ENCODE measurements at places on chromosomes 5 and 9.

DNA sequence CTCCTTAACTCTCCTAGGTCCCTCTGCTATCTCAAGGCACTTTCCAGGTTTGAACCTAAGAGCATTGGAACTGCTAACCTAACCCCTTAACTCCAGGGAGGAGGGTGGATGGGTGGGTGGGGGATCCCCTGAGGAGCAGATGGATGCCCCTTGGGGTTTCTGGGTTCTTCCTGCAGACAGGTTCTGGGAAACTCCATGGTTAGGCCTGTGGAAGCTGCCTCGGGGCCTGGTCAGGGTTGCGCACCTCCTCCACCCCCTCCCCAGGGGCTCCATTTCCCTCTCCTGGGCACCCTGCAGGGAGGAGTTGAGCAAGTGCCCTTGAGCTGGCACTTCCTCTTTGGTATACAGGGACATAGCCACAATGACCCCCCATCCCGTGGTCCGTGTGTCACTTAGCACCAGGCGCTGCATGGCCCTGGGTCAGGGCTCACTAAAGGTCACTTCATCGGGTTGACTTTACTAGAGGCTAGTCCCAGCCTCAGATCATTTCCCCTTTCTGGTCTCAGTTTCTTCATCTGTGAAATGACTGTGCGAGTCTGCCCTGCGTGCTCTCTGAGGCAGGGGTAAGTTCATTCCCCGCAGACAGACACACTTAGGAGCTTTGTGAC is 16.0 kb downstream of the CXXC5 start:
- DNase-seq = no peak

GRCh38 chr5:643811-644271 is 31.7 kb downstream of the CEP72 start:
- DNase-seq = no peak

DNA sequence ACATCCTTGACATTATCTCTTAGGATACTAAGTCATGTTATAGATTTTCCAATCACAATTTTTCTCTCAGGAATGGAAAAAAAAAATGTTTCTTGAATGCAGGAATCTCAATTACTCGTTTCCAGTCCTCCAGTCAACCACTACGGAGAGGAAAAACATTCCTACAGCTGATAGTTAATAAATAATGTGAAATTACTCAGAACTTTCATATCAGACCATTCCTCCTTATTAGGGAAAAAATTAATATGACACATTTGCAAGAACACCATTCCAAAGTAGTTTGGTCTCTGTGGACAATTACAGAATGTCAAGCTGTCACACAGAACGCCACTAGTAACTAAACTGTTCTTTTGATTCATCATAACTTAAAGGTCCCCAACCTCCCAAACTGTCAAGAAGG is 31.5 kb downstream of the MED27 start:
- no peak for DNase-seq

DNA sequence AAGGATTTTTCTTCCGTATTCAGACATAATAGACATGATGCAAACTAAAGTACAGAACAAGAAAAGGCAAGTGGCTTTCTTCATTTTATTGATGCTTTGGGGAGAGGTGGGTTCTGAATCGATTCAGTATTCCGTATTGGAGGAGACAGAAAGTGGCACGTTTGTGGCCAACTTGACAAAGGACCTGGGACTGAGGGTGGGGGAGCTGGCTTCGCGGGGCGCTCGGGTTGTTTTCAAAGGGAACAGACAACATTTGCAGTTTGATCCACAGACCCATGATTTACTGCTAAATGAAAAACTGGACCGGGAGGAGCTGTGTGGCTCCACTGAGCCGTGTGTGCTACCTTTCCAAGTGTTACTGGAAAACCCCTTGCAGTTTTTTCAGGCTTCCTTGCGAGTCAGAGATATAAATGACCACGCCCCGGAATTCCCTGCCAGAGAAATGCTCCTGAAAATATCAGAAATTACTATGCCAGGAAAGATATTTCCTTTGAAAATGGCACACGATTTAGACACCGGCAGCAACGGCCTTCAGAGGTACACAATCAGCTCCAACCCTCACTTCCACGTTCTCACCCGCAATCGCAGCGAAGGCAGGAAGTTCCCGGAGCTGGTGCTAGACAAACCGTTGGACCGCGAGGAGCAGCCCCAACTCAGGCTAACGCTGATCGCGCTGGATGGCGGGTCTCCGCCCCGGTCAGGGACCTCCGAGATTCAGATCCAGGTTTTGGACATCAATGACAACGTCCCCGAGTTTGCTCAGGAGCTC is 551 bp downstream of the PCDHB6 start:
- DNase-seq = no peak

- no peak for DNase-seq
Measured at GRCh38 chr5:139397921-139398320, 3.0 kb upstream of the PROB1 start.

- DNase-seq = no peak
Measured at GRCh38 chr9:96187151-96187555, 114.8 kb downstream of the HSD17B3 start.

- DNase-seq = no peak
Measured at GRCh38 chr9:134496413-134497282, 145.0 kb upstream of the COL5A1 start.

DNA sequence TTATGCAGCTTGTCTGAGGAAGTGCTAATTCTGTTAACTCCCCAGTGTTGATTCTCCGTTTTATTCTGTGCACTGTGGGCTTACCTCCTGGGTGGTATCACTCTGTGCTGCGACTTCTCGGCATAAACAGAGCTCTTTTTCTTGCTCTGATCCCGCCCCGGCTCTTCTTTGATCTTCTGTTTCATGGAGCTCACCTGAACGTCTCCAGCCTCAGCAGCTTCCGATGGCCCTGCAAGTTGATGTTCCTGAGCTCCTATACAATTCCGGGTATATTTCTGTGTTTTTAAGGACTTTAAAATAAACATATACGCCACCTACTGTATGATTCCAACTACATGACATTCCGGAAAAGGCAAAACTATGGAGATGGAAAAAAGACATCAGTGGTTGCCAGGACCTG is 110.8 kb downstream of the TENT4A start:
- no peak for DNase-seq

- no peak for DNase-seq
Measured at GRCh38 chr5:79582186-79582585, 30.1 kb upstream of the TENT2 start.

DNA sequence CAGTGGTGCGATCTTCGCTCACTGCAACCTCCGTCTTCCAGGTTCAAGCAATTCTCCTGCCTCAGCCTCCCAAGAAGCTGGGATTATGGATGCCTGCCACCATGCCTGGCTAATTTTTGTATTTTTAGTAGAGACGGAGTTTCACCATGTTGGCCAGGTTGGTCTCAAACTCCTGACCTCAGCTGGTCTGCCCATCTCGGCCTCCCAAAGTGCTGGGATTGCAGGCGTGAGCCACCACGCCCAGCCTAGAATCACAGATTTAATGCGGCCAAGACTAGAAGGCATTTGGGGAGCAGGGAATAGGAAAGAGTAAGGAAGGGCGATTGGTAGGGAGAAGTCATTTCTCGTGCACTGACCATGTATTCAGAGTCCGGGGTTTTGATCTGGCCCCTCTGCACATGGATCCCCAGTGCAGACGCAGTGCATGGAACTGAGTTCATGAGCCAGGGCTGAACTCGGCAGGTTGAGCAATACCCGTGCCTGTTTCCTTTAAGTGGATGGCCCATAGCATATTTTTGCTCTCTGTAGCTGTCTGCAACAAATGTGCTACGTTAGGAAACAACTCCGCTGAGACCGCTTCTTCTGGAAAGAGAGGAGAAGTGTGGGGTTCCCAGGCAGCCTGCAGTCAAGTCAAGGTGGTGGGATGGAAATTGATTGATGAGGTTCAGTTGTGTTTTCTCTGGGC is 3.4 kb upstream of the HMCN2 start:
- no peak for DNase-seq

DNA sequence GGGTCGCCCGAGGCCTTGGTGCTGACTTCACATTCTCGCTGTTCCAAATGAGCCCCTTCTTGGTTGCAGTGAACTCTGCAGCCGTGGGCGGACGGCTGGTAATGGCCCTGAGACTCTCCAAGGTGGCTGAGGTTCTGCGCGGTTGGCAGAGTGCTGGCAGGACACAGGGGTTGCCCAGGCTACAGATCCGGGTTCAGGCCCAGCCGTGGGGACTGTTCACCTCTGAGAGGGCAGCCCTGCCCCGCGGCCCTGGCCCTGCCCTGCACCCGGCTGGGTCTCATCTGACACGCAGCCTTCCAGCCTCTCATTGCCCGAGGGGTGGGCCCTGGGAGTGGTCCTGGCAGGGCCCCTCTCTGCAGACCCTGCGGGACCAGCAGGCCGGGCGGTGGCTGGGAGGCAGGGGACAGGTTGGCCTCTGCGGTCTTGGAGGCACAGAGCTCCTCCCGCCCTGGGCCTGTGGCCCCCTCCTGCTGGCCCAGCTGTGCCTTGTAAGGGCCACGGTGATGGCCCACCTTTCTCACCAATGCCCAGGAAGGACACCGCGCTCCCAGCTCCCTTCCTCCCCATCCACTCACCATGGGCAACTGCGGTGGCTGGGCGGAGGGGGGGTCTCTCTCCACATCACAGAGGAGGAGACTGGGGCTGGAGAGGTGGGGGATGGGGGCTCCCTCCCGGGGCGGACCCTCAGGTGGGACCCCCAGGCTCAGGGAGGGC is 51.6 kb downstream of the AHRR start:
- DNase-seq = no peak

DNA sequence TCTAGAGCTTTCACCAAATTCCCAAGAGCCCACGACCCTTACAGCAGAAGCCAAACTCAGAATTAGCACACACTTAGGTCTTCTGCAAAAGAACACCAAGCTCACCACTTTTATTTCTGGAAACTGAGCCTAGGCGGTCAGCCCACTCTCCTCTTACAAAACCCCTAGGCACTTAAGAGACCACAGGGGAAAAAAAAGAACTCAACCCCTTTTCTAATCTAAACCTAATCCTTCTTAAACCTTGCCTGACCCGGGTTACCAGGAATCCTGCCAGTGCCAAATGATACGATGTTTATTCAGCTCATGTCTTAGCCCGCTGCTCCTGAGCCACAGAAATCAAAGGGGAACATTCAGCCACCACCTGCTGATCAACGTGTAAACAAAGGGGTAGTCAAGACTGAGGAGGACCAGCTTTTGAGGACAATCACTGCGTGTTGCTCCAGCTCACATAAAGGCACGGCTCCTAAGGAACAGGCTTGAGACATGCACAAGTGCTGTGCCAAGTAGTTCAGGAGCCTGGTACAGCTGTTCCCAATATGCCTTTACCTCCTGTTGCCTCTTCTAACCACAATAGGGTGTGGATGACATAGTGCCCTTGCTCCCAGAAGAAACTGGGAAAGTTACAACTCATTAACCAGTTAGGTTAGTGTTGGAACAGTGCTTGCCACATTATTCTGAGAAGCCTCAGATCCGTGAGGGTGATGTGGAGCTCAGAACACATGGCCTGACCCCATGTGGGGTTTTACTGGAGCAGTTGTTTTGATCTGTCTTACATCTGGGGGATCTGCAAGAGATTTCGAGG is 49.3 kb downstream of the ZFAND5 start:
- DNase-seq = no peak

GRCh38 chr5:151005950-151006576 is 14.3 kb upstream of the GPX3 start:
- DNase-seq = no peak

- DNase-seq = no peak
Measured at GRCh38 chr5:1270426-1270825, 24.4 kb downstream of the TERT start.

DNA sequence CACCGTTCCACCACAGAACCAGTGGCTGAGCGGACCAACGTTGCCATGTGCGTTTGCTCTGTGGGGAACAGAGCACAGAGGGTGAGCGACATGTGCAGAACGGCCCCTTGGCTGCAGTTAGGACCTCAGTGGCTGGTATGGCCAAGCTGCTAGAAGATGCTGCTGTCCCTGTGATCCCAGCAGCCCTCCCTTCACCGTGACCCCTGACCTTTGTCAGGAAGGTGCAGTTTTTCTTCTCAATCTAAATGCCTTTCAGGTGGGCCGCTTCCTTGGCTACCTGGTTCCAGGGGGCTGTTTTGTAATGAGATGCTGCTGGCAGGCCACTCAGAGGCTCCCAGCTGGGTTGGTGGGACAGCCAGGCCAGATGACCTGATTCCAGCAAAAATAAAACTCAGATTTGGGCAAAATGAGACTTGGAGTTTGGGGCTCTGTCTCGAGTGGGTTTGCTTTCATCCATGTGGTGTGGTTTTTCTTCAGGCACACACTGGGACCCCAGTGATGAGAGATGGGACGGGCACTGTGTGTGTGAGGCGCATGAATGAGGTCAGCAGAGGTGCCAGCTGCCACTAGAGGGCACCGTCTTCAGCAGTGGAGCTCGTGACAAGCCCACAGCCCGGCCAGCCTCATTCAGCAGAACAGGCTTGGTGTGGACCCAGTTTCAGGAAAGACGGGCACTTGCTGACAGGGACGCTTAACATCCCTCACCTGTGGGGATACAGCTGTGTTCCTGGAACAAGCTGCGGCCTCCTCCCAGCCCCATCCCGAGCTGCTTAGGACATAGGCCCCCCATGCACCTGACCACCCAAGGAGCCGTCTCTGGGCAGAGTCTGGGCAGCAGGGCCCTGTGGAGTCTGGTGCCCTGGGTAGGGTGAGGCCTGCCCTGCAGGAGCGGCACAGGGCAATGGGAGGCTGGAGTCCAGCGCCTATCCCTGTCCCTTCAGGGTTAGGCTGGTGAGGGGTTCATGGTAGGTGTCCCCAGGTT is 4.1 kb downstream of the MRPS2 start:
- DNase-seq = no peak

- DNase-seq = no peak
Measured at GRCh38 chr5:172486912-172487311, 32.6 kb upstream of the SH3PXD2B start.

- no peak for DNase-seq
Measured at GRCh38 chr5:168676501-168676900, 97.3 kb upstream of the PANK3 start.

GRCh38 chr5:158170060-158170459 is 311.1 kb upstream of the CLINT1 start:
- DNase-seq = no peak

GRCh38 chr9:101032426-101032825 is 3.9 kb downstream of the PLPPR1 start:
- no peak for DNase-seq

DNA sequence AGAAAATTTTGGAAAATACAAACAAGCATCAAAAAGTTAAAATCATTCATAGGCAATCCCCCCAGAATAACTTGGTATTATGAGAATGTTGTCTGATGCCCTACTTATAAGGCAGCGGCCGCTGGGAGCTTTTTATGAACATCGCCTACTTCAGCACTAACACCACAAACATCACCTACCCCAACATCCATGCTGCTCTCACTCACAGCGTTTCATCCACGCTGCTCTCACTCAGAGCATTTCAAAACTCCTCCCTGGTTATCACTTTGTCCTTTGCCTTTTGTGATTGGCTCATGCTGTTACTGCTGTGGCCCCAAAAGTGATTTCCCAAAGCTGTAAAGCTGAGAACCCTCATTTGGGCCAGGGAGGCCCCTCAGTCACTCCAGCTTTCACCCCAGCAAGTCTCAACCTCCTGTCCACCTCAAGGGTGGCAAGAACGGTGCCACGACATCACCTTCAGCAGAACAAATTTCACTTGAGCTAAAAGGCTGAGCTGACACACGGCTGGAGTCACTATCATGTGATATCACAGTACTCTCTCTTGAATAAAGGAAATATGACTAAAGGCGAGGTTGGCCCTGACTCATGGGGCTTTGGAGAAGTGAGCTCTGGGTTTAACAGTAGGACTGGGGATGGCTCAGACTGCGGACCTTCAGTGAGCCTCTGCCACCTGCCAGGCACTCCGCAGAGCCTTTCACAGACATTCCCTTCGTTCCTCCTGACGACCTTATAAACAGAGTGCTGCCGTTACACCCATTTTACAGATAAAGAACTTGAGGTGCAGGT is 25.2 kb downstream of the SHC3 start:
- DNase-seq = no peak

Measured in T-helper 1 cell (primary cell).